M059J (cell line): ENCODE measurements at places on chromosomes 1 and 21. TPM values are rescaled to one million over a fixed set of nuclear protein-coding genes. Genes with fewer than 3 reads are reported as not detected.

DNA sequence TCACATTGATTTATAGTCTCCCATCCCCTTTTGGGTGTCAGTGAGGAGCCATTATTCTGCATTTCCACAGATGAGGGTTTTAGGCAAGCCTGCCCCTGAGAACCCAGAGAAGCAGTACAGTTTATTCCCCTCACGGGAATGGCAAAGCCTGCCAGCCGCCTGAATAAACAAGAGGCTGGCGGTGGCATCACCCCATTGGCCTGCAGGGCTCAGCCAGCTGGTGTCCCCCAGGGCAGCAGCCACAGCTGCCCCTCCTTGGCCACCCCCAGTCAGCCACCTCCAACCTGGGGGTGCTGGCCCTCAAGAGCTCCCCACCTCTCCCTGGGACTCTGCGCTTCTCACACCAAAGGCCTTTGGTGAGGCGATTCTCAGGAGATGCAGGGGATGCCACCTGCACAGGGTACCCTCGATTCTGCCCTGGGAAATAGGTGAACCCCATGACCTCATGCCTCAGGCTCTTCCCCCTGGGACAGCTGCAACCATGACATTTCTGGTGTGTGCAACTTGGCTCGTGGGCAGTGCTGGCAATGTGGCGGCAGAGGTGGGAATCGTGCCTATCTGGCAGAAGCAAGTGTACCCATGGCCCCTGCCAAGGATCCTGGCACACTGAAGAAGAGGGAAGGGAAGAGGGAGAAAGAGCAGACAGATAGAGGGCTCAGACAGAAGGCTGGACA, 14.0 kb downstream of the OLFML2B start:
- no peak for DNase-seq

GRCh38 chr1:157450106-157450505, 102.2 kb downstream of the FCRL5 start:
- no peak for DNase-seq

GRCh38 chr1:13646521-13646920, 53.5 kb upstream of the PRDM2 start:
- DNase-seq, result no peak

FAM163A gene
- total RNA-seq, result 0.05 TPM in 1 of 2 replicates, not detected in the other

C1orf53 gene
- total RNA-seq, result 13.5 and 20.4 TPM in 2 replicates

EFHD2 gene
- 70.7 and 107 TPM in 2 replicates for total RNA-seq

TMEM61 gene
- total RNA-seq, result not detected in 2 replicates

AP4B1 gene
- total RNA-seq, result 17.9 and 18.9 TPM in 2 replicates

HPCAL4 gene
- 1.0 and 1.1 TPM in 2 replicates for total RNA-seq

IGSF9 gene
- 0.25 and 0.32 TPM in 2 replicates for total RNA-seq
